ENCODE measurements at places on chromosomes 7 and 10.

DNA sequence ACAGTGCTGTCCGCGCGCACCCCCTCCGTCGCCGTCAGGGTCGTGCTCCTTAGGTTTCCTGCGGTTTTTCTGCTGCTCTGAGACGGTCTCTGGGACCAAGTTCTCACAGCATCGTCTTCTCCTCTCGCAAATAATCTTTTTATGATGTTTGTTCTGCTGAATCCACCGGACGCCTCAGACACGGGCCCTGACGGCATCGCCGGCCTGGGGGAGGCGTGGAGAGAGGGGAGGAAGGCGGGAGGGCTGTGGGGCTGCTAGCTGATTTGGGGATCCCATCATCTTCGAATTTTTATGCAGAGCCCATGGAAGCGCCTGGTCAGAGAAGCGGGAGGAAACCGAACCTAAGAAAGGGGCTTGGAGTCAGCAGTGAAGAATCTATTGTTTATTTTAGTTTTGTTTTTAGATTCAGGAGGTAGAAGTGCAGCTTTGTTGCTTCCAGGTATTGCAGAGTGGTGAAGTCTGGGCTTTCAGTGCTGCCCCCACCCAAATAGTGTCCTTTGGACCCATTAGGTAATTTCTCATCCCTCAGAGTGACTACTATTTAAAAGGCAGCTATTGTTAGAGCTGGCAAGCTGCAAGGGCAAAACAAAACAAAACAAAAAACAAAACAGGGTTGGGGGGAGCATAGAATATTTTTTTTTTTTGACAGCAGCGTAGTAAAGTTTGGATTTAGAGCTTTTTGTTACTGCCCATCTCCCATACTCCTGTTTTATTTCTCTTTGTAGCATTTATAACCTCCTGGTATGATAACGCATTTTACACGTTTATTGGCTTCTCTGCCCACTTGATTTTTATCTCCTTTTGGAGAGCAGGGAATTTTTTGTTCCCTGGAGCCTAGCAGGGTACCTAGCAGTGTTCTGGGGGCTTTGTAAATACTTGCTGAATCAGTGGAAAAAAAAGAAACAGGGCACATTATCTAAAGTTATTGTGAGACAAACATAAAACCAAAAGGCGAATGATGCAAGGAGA lies 92.6 kb downstream of the SPAG6 start:
- no peak for DNase-seq

GRCh38 chr7:27213433-27214238 lies 13.7 kb upstream of the HOXA13 start:
- no peak for DNase-seq

DNA sequence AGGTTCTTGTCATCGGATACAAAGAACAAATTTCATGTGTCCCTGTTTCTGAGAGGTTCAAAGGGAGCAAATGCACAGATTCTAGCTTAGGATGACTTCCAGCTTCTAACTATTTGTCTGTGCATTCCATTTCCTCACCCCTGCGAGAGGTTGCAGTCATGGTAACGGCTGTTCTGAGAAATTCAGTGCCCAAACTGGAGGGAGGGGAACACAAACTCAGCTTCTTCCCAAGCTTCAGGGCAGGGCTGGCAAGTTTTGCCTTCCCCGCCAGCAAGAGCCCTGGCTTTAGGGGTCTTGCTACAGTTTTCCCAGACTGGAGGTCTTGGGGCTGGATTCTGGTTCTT lies 11.1 kb downstream of the FAS start:
- no peak for DNase-seq

DNA sequence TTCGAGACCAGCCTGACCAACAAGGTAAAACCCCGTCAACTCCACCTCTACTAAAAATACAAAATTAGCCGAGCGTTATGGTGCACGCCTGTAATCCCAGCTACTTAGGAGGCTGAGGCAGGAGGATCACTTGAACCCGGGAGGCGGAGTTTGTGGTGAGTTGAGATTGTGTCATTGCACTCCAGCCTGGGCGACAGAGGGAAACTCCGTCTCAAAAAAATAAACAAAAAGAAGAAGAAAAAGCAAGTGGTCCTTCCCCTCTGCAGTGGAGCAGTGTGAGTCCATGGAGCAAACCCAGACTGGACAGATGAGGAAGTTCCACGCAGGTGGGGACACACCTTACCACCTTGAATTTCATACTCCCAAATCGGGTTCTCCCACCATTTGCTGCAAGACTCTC lies 13.1 kb upstream of the SERPINE1 start:
- no peak for DNase-seq

DNA sequence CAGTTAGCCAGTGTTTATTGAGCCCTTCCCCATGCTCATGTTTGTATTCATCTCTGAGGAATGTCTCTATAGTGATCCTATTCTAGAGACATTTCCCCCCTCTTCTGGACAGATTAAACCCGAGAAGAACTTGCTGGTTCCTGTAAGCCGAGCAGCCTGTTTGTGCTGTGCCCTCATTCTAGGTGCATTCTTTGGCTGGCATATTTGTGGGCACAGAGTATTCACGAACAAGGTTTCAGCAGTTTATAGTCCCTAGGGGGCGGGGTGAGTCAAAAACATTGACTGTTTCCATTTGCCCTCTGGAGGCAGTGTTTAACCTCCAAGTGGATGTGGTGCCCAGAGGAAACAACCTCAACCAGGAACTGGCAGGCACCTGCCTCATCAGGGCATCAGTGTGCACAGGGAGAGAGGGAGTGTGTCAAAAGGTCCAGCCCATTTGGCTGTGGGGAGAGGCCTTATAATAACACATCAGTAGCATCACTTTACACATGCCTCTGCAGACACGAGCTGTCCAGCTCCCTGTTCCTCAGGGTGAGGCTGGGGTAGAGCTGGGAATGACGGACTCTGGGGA lies 273.3 kb upstream of the LRGUK start:
- DNase-seq = no peak

DNA sequence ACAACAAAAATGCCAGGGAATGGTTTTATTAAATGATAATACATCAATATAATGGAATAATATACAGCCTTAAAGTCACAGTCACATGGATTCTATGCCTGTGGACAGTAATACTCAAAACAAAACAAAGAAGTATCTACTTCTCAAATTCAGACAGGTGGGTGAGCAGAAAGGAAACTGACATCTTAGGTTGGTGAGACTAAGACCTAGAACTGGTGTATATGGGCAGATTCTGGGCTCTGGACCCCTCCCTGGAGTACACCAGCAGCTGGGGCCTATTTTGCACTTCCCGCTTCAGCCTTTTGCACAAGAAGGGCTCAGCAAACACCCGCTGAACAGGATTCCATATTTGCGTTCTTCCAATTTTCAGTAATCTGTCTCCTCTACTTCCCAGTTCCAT lies 5.4 kb upstream of the FIS1 start:
- no peak for DNase-seq

GRCh38 chr10:132241496-132241895 lies 54.7 kb downstream of the DPYSL4 start:
- no peak for DNase-seq

GRCh38 chr10:23193435-23194074 lies 1.4 kb downstream of the PTF1A start:
- DNase-seq = no peak

DNA sequence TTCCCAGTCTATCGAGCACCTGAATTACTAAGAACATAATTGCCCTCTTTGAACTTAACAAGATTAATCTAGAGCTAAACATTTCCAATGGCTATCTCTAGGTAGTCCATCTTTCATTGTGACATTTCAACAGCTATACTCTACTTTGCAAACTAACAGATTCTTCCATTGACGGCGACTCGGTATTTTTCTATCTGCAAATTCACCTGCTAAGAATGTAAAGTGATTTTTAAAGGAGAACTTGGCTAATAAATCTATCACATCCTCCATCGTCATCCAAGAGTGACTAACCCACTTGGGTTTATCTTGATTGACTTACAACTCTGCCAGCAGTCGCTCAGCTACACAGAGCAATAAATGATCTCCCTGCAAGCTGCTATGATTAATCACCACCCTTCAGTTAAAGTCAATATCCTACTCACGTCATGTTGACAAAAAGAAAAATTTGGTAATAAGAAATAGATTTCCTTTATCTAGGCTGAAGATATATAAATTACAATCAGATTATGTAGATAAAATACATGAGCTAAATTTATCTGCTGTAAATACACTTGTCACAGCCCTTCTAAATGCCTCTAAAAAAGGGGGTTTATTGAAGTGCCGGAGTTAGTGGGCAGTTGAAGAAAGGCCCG lies 99.5 kb downstream of the SFMBT2 start:
- DNase-seq = no peak

DNA sequence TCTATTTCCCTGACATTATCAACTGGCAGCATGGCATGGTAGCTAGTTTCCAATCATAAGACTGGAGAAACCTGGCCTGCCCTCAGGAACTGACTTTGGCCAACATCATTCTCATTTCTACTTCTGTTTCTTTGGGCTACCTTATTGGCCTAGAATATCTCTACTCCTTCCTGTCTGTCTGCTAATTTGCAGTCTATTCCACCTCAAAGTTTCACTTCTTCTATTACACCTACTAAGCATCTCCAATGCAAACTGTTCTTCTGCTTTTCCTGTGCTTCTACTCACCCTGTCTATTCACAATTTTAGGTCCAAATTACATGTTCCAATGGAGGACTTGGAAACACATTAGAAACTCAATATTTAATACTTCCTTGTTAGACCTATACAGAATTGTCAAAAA lies 65.6 kb downstream of the ZNF503 start:
- no peak for DNase-seq

- peak; percentile 46 for DNase-seq
These were observed 8.4 kb downstream of the FOXL3 start for GRCh38 chr7:298375-298702.

- DNase-seq = no peak
These were observed 86.7 kb upstream of the DUSP5 start for GRCh38 chr10:110411047-110411410.

- DNase-seq = no peak
These were observed 163.0 kb downstream of the CALN1 start for GRCh38 chr7:72249106-72249505.

- no peak for DNase-seq
These were observed 23.1 kb downstream of the MDFIC start for GRCh38 chr7:114944745-114945625.

DNA sequence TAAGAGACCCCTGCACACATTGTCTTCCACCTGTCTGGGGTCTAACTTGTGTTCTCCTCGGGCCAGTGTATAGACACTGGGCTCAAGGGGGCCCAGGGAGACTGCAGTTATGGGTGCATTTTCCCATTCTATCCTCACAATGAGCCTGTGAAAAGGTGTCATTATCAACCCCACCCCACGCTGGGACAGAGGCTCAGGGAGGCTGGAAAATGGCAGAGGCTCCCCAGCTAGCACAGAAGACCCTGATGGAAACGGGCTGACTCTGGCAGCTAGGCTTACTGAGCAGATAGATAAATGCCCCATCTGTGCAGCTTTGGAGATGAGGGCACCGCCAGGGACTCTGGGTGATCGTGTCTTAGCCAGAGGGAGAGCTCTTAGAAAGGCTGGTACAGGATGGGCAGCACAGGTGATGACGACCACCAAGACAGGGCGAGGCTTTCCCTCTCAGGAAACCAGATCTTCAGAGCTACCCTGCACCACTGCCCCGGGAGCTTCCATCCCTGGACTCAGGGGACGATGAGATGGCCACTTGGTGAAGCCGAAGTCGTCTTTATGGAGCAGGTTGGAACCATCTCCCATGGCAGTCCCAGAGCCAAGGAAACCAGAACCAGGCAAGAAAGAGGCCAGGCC lies 58.2 kb upstream of the CHST15 start:
- DNase-seq = no peak

GRCh38 chr7:151289891-151290290 lies 41.4 kb upstream of the SMARCD3 start:
- no peak for DNase-seq

DNA sequence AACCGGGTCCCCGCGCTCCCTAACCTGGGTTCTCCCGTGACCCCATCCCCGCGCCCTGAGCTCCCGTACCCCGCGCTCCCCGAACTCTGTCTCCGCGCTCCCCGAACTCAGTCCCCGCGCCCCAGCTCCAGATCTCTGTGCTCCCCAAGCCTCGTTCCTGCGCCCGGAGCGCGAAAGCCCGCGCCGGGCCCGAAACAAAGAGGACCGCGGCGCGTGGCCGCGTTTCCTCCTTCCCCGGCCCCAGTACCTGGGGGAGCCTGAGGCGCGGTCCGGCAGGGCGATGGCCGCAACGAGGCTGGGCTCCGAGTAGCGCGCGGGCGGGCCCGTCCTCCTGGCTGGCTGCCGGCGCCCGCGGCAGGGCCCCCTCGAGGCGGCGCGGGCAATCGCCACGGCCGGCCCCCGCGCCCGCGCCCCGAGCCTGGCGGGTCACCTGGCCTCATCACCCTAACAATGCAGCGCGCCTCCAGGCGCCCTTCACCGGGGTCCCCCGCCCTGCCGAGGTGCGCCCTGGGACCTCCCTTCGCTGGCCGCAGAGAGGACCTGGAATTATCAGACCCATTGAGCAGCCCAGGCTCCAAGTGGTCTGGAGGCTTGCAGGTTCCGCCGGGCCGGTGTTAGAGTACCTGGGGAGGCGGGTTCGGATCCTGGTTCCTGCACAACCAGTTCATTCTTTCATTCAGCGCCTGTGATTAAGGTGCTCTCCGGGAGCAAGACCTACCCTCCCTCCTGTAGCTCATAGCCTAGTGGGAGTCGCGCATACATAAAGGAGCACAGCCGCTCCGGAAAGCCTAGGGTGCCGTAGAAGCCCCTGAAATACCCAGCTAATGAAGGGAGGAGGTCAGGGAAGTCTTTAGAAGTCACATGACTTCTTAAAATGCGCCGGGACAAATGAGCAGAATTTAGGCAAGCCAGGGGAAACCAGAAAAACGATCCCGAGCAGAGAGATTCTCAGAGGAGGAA lies at the start of gene TNS3:
Gene TNS3 (minus strand): TSS at position 308 of the 960 bp plus-strand sequence. CDS start 142,475 bp downstream, outside the sequence.
- no peak for DNase-seq

DNA sequence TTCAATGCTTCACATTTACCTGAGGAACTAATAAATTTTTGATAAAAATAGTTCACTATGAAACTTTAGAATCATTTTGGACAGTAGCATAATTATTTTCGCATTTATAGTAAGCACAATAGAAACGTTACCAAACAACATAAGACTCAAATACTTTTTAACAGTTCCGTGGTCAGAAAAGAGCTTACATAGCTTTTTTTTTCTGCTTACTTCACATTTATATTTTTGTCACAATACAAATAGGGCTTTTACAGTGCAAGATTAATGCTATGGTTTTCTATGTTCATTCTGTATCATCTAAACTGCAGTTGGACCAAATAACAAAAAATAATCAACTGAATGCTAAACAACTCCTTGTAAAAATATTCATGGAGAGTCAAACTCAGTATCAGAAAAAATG lies 26.5 kb upstream of the RHOBTB1 start:
- no peak for DNase-seq

Measured in activated effector memory CD4-positive, alpha-beta T cell treated with anti-CD3 and anti-CD28 coated beads, Interleukin-2, amount 50 U/mL, for 16 hours (primary cell).